HT1080 (cell line): ENCODE measurements at places on chromosomes 7 and 10. TPM values are rescaled to one million over a fixed set of nuclear protein-coding genes. Genes with fewer than 3 reads are reported as not detected.

The PON1 gene
- total RNA-seq = not detected in 2 replicates

The GLI3 gene
- total RNA-seq = 4.2 and 5.9 TPM in 2 replicates

The ST8SIA6 gene
- 0.03 and 0.10 TPM in 2 replicates for total RNA-seq

The GIMAP8 gene
- total RNA-seq = not detected in 2 replicates

The PLXNA4 gene
- total RNA-seq = 22.2 and 29.2 TPM in 2 replicates

The ZNF485 gene
- total RNA-seq = 7.1 and 8.8 TPM in 2 replicates

The ASAH2 gene
- 1.6 and 3.0 TPM in 2 replicates for total RNA-seq

The HOXA11 gene
- total RNA-seq = not detected in 2 replicates

The FRMD4A gene
- total RNA-seq = 50.5 and 60.8 TPM in 2 replicates

The CNPY1 gene
- not detected in 2 replicates for total RNA-seq

The CFAP58 gene
- 0.58 and 1.8 TPM in 2 replicates for total RNA-seq

The ITIH5 gene
- not detected in 2 replicates for total RNA-seq

The CPEB3 gene
- 0.37 and 0.43 TPM in 2 replicates for total RNA-seq

The KIAA1217 gene
- total RNA-seq = 2.1 and 2.4 TPM in 2 replicates

The MPP7 gene
- 0.20 and 0.27 TPM in 2 replicates for total RNA-seq

The PTPRZ1 gene
- 0.26 and 0.30 TPM in 2 replicates for total RNA-seq

The AGMO gene
- total RNA-seq = not detected in 2 replicates

The H2BK1 gene
- not detected in 2 replicates for total RNA-seq

The SDK1 gene
- total RNA-seq = 1.2 and 1.6 TPM in 2 replicates

The OR6B1 gene
- not detected in 2 replicates for total RNA-seq

The TAS2R41 gene
- not detected in 2 replicates for total RNA-seq

The GTPBP10 gene
- total RNA-seq = 15.1 and 15.5 TPM in 2 replicates

The HOXA5 gene
- total RNA-seq = 1.7 and 1.9 TPM in 2 replicates

The LOXL4 gene
- not detected in 2 replicates for total RNA-seq

The ANKRD1 gene
- total RNA-seq = 75.3 and 102 TPM in 2 replicates

The RAB19 gene
- total RNA-seq = not detected in 2 replicates

The NYAP1 gene
- 0.10 and 0.20 TPM in 2 replicates for total RNA-seq

The ASB13 gene
- total RNA-seq = 17.4 and 19.4 TPM in 2 replicates
